ENCODE measurements at places on chromosomes 1 and 21.
A peak's percentile ranks its signal among the peaks of the same experiment; 100 is the strongest.

- DNase-seq, result no peak
These were observed 75.9 kb downstream of the GIPC2 start for GRCh38 chr1:78121710-78122109.

- no peak for DNase-seq
These were observed 307.7 kb downstream of the USP25 start for GRCh38 chr21:16037421-16037955.

GRCh38 chr1:9373619-9374018 is 80.9 kb downstream of the SPSB1 start:
- no peak for DNase-seq

- no peak for DNase-seq
These were observed 65.9 kb upstream of the DNAJC6 start for GRCh38 chr1:65243491-65243890.

- DNase-seq, result no peak
These were observed 52.7 kb downstream of the NPHP4 start for GRCh38 chr1:5939271-5940170.

DNA sequence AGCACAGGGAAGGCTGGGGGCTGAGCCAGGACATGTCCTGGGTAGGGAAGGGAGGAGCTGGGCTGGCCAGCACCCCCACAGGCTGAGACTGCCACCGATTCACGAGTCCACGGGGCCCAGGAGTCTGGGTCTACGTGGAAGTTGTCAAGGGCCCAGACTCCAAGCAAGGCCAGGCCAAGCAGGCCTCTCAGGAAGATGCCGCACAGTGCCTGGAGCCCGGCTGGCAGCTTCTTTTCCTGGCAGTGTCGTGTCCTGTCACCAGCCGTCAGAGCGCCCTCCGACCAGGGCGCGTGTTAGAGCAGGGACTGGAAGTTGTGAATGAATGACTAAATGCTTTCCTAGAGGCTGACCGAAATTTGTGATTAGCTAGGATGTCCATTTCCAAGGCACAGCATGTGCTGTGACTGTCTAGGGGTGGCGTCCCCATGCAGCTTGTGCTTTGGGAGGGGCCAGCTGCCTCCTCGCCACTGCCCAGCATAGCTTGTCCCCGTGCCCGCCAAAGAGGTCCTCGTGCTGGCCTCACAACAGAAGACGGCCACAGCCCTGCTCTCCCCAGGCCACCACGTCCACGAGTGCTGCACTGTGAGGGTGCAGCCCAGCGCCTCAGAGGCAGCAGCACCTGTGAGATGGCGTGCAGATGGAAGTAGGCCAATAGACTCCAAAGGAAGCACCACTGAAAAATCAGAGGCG is 147.4 kb upstream of the COL6A1 start:
- DNase-seq, result no peak

- no peak for DNase-seq
These were observed 56.0 kb downstream of the TBCE start for GRCh38 chr1:235423214-235423652.

GRCh38 chr1:204829133-204829825 is 41.4 kb upstream of the NFASC start:
- peak; percentile 57 for DNase-seq

GRCh38 chr1:165240492-165240891 is 116.0 kb downstream of the LMX1A start:
- no peak for DNase-seq

DNA sequence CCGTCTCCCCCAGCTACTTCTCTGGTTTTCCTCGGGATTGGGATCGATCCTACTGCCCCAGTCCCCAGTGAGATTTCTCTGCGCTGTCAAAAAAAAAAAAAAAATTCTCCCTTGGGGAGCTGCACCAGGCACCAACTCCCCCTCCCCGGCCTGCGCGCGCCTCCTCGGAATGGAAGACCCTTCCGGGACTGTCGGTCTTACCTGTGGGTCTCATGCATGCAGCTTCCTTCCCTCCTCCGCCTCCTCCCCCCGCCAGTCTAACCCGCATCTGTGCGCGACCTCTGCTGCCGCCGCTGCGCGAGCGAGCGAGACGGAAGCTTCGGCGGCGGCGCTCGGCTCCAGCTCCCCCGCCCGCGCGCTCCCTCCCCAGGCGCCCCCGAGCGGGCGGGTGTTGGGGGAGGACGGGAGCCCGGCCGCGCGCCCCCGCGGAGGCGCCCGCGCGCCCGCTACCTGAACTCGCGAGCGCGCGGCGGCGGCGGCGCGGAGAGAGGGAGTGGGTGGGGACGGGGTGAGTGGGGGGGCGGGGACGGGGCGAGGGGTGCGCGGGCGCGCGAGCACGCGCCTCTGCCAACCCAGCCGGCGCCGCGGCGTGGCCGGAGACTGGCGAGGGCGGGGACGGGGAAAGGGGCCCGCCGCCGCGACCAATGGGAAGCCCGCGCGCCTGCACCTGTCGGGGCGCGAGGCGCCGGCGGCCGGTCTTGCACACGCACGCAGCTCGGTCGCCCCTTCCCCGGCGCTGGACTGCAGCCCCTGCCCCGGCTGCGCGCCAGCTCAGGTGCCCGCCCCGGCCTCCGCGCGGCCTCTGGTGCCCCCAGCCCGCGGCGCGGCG is at the start of gene SUSD4:
TSS of gene SUSD4 (minus strand) at position 321 of the 829 bp plus-strand sequence. CDS start 751 bp downstream, outside the sequence.
- peak; percentile 84 for DNase-seq

DNA sequence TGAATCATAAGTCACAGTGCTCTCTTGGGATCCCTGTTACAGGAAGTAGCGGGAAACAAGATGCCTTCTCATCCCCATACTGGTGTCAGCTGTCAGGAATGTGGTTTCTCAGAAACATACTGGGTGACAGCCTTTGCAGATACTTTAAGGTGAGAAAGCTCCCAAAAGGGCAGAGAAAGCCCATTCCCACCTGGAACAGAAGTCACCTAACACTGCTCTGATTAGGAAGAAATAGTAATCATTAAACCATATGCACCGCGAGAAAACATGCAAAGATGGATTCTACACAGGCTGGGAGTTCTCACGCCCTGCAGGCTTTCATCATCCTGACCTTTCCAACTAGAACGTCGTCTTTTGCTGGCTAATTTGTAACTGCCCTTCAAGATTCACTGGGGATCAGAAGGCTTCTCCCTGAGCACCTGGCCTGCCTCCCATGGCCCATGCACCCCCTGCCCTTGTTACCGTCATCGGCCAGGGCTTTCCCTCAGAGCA is 46.2 kb upstream of the SLC44A3 start:
- DNase-seq, result no peak

DNA sequence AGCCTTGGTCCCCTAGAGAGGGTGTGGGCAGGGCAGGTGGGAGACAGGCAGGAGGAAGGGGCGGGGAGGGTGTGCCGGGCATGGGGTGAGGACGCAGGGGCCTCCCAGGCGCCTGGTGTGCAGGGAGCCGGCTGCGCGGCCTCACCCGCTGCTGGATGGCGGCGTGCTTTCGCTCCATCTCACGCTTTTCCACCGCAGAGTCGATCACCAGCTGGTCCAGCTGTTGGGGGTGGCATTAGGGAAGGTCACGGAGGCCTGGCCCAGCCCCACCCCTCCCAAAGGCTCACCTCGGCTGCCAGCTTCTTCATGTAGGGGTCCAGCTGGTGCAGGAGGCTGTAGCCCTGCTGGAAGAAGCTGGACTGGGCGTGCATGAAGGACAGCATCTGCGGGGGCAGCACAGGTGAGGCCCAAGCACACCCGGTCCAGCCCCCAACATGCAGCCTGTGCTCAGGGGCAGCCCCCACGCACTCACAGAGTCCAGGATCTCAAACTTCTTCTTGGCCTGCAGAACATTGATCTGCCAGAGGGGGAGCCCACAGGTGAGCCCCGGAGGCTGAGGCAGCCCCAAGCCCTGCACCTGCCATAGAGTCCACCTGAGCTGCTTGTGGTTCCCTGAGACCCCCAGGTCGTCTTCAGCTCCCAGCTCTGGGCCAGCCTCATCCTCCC is 7.9 kb downstream of the ACAP3 start:
- peak; percentile 54 for DNase-seq

- DNase-seq, result no peak
These were observed 135.7 kb upstream of the ZNF648 start for GRCh38 chr1:182196897-182197870.

GRCh38 chr1:64515427-64515826 is 45.5 kb downstream of the CACHD1 start:
- DNase-seq, result no peak

GRCh38 chr1:2137257-2138121 is 57.1 kb downstream of the FAAP20 start:
- no peak for DNase-seq

DNA sequence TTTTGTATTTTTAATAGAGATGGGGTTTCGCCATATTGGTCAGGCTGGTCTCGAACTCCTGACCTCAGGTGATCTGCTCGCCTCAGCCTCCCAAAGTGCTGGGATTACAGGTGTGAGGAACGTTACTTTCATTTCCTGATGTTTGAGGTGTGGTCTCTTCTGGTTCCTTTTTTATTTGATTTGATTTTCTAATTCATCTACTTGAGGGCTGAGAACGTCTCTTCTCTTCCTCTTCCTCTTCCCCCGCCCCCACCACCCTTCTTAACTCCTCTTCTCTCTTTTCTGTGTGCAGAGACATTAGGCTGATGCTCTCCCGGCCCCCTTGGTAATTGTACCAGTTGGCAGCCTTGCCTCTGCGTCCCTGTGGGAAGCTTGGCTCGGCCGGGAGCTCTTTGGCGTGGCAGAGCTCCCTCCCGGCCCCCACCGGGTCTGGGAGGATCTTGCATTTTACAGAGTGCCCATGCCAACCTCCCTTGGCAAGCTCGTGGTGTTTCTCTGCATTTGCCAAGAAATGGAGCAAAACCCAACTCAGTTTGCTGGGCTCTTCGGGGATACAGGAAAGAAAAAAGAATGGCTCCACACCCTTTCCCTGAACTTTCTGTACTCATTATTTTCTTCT is 19.9 kb downstream of the CRYAA start:
- DNase-seq, result no peak

GRCh38 chr1:23799570-23800399 is 769 bp downstream of the GALE start:
- DNase-seq, result peak; percentile 70

- no peak for DNase-seq
These were observed 107.2 kb downstream of the KCNK1 start for GRCh38 chr1:233721004-233721595.

DNA sequence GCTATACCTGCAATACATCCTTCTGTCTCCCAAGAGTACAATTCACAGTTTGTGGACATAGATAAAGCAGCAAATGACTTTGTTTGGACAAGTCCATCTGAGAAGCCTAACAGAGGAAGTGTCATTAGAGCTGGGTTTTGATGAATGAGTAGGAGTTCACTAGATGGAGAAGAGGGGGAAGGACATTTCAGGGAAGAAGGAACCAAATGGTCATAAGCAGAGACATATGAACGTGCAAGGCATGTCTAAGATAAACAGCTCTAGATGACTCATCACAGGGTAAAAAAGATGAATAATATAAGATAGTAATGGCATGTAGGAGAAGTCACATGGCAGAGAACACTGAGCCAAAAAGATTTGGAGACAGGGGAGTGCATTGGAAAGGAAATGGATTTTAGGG is 54.5 kb downstream of the HMGB4 start:
- no peak for DNase-seq

- DNase-seq, result no peak
These were observed 569.4 kb upstream of the RGS18 start for GRCh38 chr1:191588905-191589304.

GRCh38 chr1:43636006-43636641 is 13.8 kb upstream of the KDM4A start:
- no peak for DNase-seq

All from NCI-H510A (cell line).